WTC11 (cell line): ENCODE measurements at places on chromosomes 2 and 18.

DNA sequence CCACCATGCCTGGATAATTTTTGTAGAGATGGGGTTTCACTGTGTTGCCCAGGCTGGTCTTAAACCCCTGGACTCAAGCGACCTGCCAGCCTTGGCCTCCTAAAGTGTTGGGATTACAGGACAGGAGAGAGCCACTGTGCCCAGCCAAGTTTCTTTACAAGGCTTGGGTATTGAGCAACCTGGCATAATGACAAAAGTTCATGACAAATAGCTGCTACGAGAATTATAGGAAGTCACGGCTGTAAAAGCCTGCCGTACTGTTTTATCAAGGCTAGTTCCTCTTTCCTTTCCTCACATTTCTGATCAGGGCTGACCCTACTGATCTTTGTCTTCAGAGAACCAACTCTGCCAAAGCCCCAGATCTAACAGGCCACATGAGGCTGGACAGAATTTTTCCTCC is 490.4 kb upstream of the SPRED2 start:
- no peak for DNase-seq

GRCh38 chr2:173196080-173196479 is 120.4 kb downstream of the MAP3K20 start:
- peak; percentile 69 for DNase-seq

GRCh38 chr18:47752796-47753645 is 177.4 kb downstream of the SMAD2 start:
- DNase-seq, result no peak

DNA sequence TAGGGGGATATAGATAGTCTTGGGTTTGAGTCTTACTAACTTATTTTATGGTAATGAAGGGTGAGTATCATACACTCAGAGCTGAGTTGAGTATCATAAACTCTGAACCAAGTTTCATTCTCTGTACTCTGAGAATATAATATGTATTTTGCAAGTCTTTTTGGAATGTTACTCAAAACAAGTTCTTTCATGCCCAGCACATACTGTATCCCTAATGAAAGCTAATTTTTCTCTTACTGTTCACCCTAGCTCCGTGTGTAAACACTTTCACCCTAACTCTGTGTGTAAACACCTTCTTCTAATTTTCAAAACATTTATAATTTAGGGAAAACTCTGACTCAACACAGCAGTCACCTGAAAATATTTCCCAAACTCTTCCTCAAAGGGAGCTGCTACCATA is 29.7 kb upstream of the CHST9 start:
- no peak for DNase-seq

DNA sequence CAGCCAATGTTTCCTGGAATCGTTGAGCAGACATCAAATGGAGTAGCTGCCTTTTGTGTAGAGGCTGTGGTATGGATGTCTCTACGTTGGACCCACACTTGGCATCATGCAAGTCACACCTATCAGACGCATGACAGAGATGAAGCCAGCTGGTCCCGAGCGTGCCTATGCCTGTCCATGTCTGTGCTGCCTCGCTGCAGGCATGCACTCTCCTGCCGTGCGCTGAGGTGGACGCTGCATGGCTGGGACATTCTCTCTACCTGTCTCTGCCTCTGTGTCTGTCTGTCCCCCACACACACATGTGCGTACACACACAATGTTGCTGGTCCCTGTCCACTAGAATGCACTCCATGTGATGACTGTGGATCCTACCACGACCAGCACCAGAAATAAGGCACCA is 514.2 kb upstream of the MYT1L start:
- no peak for DNase-seq

DNA sequence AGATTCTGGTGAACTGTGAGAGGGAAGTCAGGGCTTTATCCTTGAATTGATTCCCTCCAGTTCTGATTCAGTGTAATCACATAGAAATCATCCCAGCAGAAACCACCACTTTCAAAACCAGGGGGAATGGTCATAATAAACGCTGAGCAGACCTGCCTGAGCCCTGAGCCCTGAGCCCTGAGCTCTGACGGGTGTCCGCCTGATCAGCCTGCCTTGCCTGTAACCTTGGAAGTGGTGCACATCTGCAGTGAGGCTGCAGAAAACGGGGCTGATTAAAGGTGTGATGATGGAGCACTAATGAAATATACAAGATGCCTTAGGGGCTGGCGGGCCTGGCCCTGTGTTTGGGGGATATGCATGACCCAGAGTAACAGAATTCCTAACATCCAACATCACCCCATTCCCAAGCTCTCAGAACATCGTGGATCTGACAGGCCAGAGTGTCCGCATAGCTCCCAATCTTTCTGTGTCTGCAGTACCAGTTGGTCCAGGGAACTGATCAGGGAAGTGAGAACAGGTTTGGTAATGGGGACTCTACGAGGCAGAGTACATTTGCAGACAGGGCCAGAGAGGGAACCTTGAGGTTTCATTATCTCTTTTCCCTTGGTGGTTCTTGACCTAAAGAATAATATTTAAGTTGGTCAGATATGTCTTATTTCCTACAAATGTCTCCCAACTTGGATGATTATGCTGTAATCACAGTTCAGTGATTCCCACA is 37.8 kb downstream of the KCTD18 start:
- DNase-seq, result no peak

- no peak for DNase-seq
Observed at GRCh38 chr2:65485839-65486238, 53.4 kb upstream of the SPRED2 start.

GRCh38 chr18:34321066-34321465 is 96.4 kb upstream of the NOL4 start:
- no peak for DNase-seq

GRCh38 chr18:39761273-39761672 is 2193.8 kb upstream of the PIK3C3 start:
- DNase-seq, result no peak

- no peak for DNase-seq
Observed at GRCh38 chr2:172208791-172209325, 106.2 kb upstream of the DLX2 start.

DNA sequence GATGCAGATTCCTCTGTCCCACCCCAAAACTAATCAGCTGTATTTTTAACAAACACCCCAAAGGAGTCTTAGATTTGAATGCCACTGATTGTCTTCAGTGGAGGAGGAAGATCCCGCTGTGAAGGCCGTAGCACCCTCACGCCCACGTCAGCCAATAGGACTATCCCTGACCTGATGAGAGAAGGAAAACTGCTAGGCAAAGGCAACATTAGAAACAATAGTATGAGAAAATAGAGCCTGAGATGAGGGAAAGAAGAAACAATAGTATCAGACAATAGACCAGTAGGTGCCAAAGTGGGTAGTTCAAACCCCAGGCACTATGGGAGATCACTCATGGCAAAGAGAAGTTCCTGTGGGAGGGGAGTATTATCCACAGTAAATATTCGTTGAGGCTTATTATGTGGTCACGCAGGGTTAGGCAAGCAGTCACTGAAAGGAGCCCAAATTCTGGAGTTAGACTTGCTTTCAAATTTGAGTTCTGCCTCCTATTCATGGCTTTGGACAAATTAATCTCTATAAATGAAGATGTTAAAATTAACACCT is 2.8 kb downstream of the PCBP1 start:
- DNase-seq, result no peak

DNA sequence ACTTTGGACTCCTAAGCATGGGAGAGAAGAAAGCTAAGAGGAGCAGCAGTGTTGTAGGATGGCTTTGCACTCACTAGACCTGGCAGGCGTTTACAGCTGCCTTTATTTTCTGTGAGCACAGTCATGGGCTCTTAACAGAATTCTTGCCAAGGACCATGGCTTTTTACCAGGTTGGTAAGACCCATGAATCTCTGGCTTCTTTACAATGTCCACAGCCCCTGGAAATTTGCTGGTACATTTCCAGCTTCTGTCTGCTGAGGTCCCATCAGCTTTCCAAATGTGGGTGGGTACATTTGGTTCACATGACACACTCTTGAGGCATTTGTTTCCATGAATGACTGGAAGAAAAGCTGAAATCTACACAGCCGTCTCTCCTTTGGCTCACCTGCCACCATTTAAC is 162.7 kb downstream of the PPP1R1C start:
- no peak for DNase-seq

DNA sequence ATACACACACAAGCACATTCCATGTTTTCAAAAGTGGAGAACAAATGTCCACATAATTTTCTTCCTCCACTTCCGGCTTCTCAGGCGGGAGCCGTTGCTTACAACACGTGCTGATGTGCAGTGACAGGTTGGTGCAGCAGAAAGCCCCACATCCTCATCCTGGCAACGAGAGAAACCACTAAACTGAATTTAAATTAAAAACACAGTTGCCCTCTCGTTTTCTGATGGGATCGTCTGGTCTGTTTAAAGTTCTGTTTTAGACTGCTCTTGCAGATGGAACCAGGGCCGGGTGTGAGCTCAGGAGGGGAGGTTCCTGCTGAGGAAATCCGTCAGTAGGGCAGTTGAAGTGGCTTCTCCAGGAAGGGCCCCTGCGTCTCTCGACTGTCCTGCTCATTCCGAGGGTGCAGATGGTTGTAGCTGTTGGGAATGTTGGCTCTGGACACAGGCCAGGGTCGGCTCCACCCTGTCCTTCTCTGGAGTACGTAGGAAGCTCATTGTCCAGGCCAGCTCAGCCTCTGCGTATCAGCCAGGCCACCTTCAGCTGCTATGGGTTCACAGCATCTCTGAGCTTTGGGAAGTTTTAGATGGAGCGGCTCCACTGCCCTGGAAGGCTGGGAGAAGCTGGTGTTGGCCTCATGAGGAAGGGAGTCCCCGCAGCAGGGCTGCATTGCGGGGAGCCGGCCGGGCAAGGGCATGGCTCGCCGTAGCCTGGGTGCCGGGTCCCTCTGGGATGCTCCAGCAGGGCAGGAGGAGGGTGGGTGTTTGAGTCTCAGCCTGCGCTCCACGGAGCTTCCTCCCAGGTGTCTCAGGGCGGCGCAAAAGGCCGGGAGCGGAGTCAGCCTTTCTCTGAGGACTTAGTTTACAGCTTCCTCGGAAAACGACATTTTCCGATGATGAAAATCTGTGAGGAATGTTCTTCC is 58.3 kb downstream of the NFATC1 start:
- DNase-seq, result no peak

- DNase-seq, result no peak
Observed at GRCh38 chr2:26914659-26915310, 55.7 kb upstream of the MAPRE3 start.

GRCh38 chr2:69210385-69210784 is 176.6 kb downstream of the GFPT1 start:
- DNase-seq, result no peak

- DNase-seq, result no peak
Observed at GRCh38 chr2:197340591-197340990, 30.0 kb upstream of the ANKRD44 start.

- DNase-seq, result no peak
Observed at GRCh38 chr18:48563027-48563426, 24.2 kb downstream of the CTIF start.

GRCh38 chr2:171319164-171319810 is 114.5 kb downstream of the METTL8 start:
- DNase-seq, result no peak

DNA sequence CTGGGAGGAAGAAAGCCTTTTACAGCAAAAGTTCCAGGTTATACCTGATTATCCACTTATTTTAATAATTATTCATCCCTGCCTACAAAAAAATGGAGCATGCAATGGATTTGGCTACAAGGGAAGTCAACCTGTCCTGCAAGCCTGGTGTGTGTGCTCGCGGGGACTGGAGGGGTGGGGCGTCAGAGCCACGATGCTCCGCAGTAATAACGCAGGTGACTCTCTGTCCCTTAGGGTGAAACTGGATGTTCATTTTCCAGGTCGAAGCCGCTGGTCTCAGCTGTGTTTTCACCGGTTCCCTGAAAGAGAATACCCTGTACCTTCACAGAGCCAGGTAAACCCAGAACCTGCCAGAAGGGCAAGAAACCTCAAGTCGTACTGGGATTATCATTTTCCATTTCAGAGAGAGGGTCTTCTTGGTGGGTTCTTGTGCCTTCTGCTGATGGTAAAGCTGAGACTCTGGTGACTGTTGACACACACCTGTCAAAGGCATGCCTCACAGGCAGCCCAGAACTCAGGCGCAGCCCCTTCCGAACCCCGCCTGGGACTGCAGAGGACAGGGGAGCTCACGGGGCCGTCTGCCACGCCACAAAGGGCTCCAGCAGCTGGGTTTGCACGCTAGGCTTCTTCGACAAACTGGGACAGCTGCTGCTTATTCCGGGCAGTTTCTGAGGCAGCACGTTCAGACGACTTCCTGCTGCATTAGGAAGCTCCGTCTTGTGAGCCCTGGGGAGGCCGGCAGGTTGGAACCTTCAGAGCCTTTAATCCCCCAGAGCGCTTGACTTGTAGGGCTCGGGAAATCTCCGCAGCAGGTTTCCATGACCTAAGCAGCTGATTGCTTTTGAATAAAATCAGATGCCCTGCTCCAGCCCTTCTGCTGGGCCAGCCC is 58.6 kb downstream of the KCNG2 start:
- peak; percentile 49 for DNase-seq

DNA sequence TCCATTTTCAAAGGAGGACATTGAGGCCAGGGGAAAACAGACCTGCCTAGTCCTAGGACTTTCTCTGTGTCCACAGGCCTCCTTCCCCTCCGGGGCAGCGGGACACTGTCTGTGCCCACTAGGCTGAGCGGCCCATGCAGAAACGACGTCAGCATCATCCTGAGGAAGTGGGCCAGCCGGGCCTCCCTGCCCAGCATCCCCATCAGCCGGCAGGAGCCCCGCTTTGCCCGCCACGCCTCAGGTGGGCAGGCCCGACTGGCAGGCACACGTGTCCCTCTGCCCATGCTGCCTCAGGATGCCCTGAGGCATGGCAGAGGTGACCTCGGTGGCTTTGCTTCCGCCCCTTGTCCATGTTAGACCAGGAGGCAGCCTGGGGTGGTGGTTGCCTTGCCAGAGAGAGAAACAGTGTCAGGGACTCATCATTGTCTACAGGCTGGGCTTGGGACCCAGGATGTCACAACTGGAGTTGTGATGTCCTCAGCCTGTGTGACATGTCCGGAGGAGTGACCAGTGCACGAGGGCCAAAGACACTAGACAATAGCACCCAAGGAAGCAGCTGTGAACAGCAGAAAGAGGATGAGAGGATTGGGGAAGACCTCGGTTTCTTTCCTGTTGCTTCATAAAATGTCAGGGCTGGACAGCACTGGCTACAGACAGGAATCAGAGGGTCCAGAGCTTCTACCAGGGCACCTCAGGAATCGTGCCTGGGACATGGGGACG is 36.8 kb downstream of the TOGARAM2 start:
- DNase-seq, result no peak

GRCh38 chr18:62839874-62840713 is 124.8 kb downstream of the PHLPP1 start:
- DNase-seq, result no peak

- DNase-seq, result no peak
Observed at GRCh38 chr18:62346333-62347088, 21.4 kb downstream of the TNFRSF11A start.
